Non-pigmented ciliary epithelial cell (primary cell): ENCODE measurements at places on chromosomes 13 and 19.

DNA sequence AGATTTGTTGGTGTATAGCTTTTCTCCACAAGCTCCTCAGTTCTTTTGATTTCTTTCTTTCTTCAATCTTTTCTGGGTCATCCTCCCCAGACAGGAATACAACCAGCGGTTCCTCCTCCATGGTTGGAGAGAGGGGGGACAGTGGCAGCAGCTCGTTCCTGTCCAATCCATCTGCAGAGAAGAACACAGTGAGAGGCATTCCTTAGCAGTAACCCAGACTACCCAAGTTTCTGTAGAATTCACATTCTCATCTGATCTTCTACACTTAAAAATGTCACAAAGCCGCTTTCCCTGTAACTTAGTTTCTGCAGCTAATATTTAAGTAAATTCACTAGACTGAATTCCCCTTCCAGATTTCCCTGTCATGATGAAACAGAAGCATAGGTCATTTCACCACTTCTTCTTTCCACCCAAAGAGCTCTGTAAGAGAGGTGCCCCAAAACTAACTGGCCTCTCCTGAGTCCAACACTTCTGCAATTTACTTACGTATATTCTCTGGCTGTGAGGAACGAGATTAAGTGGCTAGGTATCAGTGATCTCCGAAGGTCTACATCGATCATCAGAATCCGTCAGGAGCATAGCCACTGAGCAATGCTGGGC, 171.9 kb downstream of the TBC1D4 start:
- no peak for DNase-seq

DNA sequence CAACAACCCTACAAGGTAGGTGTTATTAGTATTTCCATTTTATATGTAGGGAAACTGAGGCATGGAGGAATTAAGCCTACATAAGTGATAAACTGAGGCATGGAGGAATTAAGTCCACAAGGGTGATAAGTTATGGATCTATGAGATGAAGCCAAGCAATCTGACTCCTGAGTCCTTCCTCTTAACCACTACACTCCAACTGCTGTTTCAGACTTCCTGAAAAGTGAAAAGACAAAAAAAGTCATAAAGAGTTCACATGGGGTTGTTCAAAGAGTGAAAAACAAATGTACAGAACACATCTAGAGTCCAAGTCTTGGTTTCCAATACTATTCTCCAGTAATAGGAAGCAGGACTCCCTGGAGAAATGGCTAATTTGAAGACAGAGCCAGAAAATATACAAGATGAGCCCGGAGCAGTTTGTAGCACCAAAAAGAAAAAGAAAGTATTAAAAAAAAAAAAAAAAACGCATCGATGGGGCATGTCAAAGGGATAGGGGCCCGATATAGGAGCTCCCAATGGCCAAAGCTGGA, 12.1 kb downstream of the CRYL1 start:
- no peak for DNase-seq

DNA sequence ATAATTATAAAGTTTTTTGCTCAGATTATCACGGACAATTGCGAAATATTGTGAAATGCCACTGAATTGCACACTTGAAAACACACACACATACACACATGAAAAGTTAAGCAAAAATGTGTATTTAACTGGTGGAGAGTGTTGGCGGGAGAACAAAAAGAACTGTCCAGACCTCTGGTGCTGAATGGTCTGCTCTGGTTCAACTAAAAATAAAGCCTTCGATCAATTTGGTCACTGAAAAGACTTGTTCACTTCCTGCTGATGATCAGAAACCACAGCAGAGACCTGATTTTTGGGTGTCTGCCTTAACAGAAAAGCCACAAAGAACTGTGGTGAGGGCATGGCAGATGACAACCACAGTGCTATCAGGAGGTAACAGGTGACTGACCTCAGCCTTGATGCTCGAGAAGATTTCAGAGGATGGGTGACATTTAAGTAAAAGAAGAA, 4.0 kb upstream of the IGFL1 start:
- DNase-seq = no peak

GRCh38 chr13:45700971-45701900, 884 bp upstream of the CBY2 start:
- DNase-seq = no peak

DNA sequence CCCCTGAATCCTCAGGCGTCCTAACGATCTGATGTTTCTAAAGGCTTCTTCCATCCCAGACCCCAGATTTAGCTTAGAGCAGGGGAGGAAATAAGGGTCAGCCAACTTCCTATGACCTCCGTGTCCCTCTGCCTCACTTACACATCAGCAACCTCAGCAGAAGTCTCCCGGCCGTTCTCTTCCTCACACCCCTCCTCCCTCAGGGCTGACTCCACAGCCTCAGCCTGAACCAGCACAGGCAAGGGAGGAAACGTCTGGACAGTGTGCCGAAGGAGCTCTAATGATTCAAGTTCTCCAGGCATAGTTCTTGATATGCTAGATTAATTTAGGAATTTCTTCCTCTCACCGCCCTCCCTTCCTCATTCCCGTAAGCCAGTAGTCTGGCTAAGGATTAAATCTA, 121.4 kb downstream of the NUFIP1 start:
- no peak for DNase-seq

DNA sequence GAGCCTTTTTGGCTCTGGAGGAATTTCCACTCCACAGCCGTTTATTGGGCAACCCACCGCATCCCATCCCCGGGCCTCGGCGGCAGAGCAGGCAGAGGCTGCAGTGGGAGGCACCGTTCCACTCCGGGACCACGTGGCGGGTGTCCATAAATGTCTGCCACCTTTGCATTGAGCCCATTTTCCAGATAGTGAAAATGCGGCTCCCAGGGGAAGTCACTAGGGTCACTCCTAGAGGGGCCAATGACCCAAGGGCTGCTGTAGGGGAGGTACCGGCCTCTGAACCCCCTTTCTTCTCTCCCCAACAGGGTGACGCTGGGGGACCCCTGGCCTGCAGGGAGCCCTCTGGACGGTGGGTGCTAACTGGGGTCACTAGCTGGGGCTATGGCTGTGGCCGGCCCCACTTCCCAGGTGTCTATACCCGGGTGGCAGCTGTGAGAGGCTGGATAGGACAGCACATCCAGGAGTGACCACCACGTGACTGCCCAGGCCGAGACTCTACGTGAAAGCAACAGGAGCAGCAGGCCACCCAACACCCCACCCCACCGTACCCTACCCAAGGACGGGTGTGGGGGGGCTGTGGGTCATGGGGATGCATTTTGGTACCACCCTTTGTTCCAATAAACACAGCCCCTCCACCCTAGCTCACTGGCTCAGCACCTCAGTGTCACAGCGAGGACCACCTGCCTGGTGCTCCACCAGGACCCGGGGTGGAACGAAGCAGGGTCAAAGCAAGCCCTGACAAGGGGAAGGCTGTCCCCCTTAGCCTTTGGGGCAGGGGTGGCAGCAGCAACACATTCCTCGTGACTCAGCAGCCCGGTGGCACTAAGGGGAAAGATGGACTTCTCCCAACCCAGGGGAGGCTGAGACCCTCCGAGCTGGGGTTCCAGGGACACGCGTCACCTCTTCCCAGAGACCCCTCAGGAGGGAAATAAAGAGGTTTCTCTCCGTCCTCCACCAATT, 1.5 kb downstream of the TIMM13 start:
- DNase-seq = no peak

GRCh38 chr13:70894258-70894657, 786.0 kb upstream of the KLHL1 start:
- DNase-seq = no peak

GRCh38 chr19:4066176-4066606, 508 bp downstream of the ZBTB7A start:
- no peak for DNase-seq

DNA sequence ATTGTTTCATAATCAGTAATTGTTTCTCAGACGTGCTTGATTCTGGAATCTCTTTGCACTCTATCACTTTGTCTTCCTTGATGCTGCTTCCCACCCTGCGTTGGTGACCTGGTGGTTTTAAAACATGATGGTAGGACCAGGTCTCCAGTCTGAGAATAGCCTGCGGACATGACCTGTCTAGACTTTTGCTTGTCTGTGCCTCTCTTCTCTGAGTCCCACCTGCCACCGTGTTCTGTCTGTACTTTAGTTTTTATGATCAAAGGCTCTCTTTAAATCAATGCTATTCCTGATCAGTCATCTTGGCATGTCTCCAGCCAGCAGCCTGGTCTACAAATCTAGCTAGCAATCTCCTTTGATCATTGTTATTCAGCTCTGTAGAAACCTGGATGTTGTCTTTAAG, 933.9 kb downstream of the DIAPH3 start:
- no peak for DNase-seq

GRCh38 chr19:7674010-7675005, 2.6 kb upstream of the MCEMP1 start:
- no peak for DNase-seq

GRCh38 chr19:35392742-35393715, 22.2 kb downstream of the GPR42 start:
- DNase-seq = no peak

- DNase-seq = no peak
Observed at GRCh38 chr19:38351865-38352395, 16.3 kb downstream of the CATSPERG start.

DNA sequence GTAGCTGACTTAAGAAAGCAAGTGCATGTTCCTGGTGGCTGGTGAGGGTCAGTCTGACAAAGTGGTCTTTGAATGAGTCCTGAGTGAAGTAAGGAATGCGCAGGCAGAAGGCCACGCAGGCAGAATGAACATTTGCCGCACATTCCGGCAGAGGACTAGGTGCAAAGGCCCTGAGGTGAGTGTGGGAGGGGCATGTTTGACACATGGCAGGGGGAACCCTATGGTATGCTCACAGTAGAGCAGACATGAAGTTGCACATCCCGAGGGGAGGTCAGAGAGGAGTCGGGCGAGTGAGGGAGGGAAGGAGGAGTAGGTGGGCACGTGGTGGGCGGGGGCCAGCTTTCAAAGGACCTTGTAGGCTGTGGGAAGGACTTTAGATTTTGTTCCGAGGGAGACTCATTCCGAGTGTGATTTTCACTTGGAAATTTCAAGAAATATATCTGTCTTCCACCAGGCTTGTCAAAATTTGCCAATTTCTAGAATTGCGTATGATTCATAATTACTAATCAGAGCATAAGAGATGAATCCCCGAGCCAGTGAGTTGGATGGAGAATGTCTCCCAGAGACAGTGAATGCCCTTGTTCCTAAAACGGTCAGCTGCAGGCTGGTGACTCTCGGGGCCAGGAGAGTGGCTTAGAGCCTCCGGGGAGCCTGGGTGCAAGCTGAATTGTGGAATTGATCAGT, 40.3 kb downstream of the ERICH6B start:
- DNase-seq = no peak

- DNase-seq = no peak
Observed at GRCh38 chr13:41356786-41357185, 45.7 kb downstream of the NAA16 start.

- no peak for DNase-seq
Observed at GRCh38 chr13:20607015-20607414, 40.1 kb downstream of the IFT88 start.
